AG10803 (cell line): ENCODE measurements at places on chromosomes 2 and 18.

DNA sequence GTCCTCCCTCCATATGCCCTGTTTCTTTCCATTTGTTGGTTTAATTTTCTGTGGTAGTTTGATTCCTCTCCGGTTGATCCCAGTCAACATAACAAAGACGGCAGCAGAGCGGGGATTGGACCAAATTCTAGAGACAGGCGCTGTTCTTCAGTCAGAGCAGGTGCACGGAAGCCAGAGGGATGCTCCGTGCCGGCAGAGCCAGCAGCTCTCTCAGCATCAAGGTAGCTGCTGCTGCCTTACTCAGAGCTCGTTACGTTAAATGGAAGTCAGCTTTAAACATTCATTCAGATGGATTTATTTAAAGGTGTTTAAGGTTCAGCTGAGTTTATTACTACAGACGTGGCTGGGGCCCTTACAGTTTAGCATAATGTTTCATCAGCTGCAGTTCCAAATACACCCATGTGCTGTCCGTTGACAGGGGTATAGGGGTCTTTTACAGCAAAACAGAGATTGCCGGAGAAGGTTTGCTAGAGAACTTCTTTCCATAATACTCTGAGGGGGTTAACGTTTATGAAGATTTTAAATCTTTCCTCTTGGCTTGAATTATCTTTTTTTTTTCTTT lies 497.2 kb upstream of the PIK3C3 start:
- DNase-seq: no peak

GRCh38 chr2:109058802-109059201 lies 69.8 kb upstream of the EDAR start:
- no peak for DNase-seq

- DNase-seq: no peak
Observed at GRCh38 chr18:49922228-49922627, 108.9 kb upstream of the ACAA2 start.

GRCh38 chr2:127820080-127820668 lies 9.2 kb upstream of the WDR33 start:
- no peak for DNase-seq

DNA sequence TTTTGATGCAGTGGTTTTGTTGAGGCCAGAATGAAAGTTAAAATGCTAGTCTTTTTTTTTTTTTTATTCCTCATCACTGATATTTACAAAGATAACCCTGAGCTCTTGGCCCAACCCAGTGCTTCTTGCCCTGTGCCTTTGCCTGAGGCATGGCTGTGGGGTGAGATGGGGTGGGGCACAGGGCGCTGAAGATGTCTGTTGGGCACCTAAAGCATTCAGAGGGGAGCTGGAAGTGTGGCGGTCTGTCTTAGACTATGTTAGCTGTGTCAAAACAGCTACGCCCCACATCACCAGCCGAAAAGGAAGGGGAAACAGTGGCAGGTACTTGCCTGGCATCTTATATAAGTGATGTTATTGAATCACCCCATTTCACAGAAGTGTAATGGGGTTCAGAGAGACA lies 20.7 kb downstream of the TOGARAM2 start:
- DNase-seq: no peak

DNA sequence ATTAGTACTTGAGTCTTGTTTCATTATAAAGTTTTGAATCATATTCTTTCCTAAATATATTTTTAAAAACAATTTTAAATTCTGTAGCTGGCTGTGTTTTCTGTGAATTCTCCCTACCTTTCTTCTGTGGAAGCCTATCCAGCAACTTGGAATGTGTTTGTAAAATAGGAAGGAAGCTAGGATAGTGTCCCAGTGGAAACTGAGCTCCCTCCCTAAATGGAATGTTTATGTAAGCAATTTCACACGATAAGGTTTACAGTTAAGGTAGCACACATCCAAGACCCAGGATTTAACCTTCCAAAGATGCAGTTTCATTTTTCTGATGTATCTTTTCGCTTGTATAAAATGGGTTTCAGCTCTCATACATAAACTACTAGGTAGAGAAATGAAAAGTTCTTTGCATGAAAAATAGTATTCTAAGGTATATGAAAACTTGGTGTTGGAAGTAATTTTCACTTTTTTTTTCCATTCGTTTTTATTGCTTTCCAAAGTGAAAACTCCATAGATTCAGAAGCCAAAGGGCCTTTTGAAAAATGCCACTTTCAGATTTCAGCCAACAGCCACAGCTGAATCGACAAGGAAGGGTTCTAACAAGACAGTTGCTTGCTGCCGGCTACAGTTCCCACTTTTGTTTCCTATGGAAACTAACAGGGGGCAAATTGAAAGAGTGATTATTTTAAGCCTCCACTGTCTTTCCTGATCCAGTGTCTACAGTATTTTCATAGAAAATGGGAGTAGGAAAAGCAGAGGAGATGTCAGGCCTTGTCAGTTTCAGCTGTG lies 405.1 kb upstream of the POU3F3 start:
- no peak for DNase-seq
